ENCODE measurements at places on chromosomes 6 and 20.

GRCh38 chr6:83310046-83310445 is 116.9 kb downstream of the RWDD2A start:
- no peak for DNase-seq

DNA sequence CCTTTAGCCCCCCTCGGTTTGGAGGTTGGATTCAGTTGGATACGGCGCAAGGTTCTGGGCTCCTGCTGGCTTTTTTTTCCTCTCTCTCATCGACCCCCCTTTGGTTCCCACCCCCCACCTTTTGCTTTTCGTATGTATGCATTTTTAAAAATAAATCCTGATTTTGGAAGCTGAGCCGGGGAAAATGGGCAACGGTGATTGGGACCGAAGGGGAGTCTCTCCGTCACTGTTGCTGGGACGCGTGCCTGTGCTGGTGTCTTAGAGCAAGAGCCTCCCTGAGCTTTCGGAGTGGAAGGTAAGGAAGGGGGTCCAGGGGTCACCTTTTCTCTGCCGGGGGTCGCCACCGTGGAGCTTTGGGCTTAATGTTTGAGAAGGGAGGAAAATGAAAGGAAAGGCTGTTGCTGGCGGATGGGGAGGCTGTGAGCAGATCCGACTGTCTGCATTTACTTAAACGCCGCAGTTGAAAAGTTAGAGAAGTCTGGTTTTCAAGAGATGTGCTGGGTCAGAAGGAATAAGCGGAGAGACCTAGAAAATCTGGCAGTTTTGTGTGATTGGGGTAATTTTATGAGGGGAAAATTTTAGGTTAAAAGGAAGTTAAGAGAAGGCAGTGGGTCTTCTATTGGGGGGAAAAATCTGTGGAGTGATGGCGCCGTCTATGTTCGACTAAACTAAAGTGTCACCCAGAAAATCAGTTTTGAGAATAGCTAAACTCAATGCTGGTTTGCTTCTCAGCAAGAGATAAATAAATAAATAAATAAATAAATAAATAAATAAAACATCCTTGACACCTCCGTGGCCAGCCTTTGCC is 828 bp downstream of the ADGRB3 start:
- DNase-seq = no peak

- DNase-seq = no peak
Measured at GRCh38 chr20:47727909-47728361, 57.3 kb downstream of the SULF2 start.

- no peak for DNase-seq
Measured at GRCh38 chr6:8301502-8301901, 133.8 kb downstream of the SLC35B3 start.

DNA sequence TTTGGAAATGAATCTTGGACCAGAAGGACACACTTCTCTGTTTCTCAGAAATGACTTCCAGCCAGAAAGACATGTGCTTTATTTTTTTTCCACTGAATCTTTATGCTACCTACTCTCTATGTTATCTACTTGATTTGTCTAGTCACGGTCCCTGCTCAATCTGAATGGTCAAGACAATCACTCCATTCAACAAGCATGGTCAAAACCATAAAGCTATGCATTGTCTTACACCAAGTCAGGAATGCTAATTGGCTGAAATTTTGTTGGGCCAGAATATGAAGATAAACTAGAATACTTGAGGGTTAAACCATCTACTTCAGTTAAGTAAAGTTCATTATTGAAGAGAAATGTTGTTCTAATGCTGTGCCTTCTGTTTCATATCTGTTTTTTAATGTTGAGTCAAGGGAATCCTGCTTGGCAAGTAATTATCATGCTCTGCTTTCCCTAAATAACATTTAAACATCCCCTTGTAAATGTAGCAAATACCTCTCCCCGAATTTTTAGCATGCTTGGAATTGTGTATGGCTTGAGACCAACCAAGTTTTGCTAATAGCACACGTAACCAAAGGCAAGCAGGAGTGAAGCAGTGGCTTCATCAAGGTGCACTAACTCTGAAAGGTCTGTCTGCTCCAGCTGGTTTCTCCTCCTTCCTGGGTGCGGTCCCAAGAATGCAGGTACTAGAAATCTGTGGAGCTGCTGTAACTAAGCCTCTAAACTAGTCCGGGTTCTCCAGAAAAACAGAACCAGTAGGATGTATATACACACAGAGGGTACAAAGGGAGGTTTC is 190.3 kb upstream of the CDYL start:
- DNase-seq = no peak

- no peak for DNase-seq
Measured at GRCh38 chr6:36847152-36847551, 7.9 kb upstream of the CPNE5 start.

- DNase-seq = no peak
Measured at GRCh38 chr20:62692801-62693523, 15.7 kb upstream of the NTSR1 start.

GRCh38 chr6:166935353-166935752 is 21.0 kb downstream of the RNASET2 start:
- no peak for DNase-seq

GRCh38 chr20:20743511-20744169 is 31.2 kb upstream of the RALGAPA2 start:
- no peak for DNase-seq

GRCh38 chr20:40390654-40391053 is 298.4 kb downstream of the MAFB start:
- DNase-seq = no peak

DNA sequence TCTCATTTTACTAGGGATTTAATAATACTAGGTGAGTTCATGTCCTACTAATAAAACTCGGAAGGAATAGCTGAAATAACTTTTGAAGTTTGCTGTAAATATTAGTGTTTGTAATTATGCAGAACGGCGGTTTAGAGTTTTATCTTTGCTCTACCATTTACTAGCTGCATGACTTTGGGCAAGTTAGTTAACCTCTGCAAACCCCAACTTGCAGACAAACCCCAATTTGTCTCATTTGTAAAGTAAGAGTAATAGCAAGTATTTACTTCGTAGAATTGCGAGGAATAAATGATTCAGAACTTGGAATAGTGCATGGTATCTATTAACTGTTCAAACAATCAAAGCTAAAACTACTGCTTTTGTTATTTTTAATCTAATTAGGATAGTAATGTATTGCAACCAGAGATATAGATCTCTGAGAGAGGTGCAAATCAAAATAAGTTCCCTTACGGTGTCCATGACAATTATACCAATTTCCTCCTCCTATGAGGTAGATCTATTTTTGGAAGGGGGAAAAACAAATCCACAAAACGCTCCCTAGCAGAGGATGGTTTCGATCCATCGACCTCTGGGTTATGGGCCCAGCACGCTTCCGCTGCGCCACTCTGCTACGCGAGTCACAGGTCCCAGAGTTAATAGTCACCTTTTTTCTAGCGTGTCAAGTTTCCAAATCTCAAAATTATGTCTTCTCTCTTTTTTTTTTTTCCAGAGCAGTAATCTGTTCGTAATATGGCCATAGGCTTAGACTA is 35.1 kb upstream of the BTN3A2 start:
- no peak for DNase-seq

- no peak for DNase-seq
Measured at GRCh38 chr20:61940491-61940890, 125.2 kb downstream of the TAF4 start.

DNA sequence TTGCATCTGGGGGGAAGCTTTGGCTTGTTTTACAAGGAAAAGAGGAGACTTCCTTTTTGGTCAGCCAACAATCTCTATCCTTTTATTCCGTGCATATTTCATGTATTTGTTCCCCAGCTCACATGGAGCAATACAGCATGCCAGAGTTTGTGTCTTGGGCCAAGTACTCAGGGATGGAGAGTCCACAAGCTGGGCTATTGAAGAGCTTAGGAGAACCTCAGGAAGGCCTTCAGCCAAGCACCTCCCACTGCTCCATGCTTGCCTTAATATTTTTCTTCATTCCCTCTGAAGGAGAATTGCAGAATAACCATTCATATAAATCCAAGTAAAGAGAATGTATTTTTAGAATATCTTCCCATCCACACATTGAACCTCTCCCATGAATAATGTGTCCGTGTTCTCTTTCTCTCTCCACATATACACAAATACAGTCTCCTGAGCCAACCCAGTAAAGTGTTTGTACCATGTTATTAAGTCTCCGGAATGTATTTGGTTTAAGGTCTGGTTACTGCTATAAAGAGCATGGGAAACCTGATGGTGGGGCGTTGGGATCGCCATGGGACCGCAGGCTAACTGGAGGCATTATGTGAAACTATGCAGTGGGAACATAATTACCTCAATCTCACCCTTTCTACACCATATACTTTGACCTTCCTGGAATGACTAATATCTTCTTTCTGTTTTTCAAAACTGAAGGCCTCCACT is 3.0 kb downstream of the LAMA4 start:
- DNase-seq = peak; percentile 76

- DNase-seq = no peak
Measured at GRCh38 chr20:10297223-10297622, 78.6 kb downstream of the SNAP25 start.

- DNase-seq = no peak
Measured at GRCh38 chr6:30830438-30830837, 53.9 kb upstream of the DDR1 start.

- DNase-seq = no peak
Measured at GRCh38 chr20:29497261-29497671, 1760.2 kb upstream of the DEFB115 start.

GRCh38 chr6:753486-753885 is 60.5 kb upstream of the EXOC2 start:
- DNase-seq = no peak

GRCh38 chr6:33875141-33875581 is 71.4 kb upstream of the MLN start:
- no peak for DNase-seq

DNA sequence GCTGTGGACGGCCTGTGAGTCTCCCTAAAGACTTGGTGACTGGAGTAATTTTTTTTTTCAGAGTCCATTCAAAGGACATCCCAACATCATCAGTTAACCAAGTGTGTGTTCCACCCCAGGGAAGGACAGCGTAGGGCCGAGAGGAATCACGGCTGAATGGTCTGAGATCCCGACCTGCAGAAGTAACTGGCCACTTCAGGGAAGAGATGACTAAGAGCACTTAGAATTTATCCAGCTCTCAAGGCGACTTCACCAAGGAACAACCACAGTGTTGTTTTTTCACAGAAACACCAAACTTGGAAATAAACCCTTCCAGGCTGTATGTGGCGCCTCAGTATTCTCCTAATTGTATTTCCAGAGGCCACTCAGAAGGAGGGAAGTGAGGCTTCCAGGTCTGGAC is 231.6 kb downstream of the FNDC1 start:
- DNase-seq = no peak

DNA sequence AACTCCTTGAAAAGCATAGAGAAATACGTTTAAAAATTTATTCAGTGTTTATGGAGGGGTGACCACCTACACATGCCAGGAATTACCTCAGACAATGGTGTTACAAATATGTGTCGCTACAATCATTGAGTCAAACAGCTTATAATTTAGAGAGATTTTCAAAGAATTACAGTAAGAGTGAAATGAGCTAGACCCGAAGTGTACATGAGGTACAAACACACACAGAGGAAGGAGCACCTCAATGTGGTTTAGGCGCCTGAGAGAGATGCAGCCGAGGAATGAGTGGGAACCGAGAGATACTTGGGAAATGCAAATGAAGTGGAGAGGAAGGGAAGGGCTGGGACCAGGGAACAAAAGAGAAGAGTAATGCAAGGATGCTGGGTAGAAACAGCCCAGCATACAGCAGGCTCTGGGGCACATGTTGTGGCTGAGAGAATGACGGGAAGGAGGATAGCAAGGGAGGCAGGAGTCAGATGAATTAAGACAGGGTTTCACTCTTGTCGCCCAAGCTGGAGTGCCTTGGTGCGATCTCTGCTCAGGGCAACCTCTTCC is 15.5 kb downstream of the EEF1E1 start:
- DNase-seq = no peak

DNA sequence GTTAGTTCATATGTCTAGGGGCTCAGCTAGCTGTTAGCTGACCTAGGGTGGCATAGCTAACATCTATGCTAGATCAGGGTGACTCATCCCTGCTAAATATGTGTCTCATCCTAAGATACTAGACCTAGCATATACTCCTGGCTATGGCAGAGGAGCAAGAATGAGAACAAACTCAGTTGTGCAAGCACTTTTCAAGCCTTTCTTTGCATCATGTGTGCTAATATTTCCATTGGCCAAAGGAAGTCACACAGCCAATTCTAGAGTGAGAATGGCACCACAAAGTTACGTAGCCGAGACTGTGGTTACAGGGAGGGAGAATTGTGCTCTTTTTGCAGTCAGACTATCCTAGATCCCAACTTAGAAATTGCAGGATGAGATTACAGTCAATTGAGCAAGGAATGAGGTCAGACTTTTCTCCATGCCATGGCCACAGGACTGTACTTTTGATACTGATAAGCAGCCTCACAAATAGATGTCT is 78.7 kb downstream of the PLCB4 start:
- DNase-seq = no peak

- DNase-seq = no peak
Measured at GRCh38 chr20:31663524-31663837, 25.8 kb downstream of the COX4I2 start.

DNA sequence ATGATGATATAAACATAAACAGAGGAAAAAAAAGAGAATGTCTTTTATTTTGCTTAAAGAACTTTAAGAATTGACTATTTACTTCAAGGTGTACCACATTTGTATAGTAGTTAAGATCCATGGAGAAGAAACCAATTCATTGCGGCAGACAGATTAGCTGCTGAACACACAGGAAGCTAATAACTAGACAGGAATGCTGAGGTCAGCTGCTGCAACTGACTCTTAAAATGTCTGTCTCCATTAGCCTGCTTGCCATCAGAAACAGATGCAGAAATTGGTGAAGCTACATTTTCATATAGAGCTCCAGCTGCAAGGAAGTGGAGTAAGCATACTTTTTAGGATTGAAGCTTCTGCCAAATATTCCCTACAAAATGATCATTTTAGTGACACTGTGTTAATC is 939.5 kb downstream of the EPHA7 start:
- no peak for DNase-seq

DNA sequence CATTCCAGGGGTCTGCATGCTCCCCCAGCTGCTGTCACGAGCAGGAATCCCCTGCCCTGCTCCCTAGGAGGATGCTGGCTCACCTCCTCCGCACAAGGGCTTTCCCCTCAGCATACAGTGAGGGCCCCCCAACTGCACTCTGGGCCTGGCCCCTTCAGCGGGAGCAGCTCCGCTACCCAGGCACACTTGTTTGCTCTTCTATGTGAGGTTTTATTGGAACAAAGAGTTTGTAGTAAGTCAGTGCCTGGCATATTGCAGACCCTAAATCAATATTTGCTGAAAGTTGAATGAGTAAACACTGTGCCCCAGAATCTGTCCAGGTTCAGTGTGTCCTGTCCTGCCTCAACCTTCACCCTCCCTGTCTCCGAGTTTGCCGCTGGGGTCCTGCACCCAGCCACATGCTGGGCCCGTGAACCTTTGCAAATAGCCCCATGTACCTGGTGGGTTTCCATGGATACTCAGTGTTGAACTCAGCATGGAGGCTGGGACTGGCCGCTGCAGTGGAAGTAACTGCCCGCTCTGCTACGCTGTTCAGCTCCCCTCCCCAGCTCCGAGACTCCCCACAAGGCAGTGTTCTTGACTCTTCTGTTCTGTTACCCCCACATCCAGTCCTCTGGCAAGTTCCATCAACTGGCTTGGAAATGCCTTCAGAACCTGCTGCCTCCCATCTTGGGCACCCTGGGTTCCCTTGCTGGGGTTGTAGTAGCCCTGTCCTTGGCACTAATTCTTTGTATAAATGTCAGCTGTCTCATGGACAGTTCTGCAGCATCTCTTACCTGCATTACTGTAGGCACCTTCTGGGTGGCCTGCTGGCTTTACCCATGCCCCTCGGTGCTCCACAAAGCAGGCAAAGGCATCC is 15.7 kb downstream of the SLC22A1 start:
- DNase-seq = no peak

GRCh38 chr20:1212607-1213396 is 9.5 kb downstream of the C20orf202 start:
- DNase-seq = peak; percentile 11

- no peak for DNase-seq
Measured at GRCh38 chr6:75602246-75603105, 796 bp downstream of the SENP6 start.

Data from brain pericyte (primary cell).